ENCODE measurements at places on chromosomes 1 and 21.
A peak's percentile ranks its signal among the peaks of the same experiment; 100 is the strongest.

DNA sequence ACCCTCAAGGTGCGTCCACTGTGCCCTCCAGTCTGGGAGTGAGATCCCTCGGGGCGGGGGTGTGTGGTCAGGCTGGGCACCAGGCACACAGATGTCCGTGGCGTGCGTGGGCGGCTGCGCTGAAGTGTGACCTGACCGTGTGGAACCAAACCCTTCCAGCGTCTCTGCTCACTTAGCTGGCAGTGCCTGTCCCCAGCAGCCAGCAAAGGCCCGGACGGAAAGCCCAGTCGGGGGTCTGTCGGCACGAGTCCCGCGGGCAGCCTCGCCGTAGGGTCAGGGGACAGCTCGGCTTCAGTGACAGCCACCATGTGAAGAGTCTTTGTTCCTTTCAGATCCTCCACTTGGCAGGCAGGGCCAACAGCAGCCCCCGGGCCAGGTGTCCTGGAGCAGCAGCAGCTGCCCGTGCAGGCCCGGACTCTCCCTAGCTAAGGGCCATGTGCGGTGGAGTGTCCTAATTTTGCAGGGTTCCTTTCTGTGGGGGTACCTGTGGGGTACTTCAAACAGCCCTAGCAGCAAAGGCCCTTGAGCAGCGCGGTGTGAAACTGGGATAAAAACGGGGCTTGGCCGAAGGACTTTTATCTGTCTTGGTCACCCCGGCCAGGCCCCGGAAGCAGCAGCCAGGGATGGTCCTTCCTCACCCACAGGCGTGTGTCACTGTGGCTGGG lies 11.6 kb downstream of the TTLL10 start:
- no peak for DNase-seq

DNA sequence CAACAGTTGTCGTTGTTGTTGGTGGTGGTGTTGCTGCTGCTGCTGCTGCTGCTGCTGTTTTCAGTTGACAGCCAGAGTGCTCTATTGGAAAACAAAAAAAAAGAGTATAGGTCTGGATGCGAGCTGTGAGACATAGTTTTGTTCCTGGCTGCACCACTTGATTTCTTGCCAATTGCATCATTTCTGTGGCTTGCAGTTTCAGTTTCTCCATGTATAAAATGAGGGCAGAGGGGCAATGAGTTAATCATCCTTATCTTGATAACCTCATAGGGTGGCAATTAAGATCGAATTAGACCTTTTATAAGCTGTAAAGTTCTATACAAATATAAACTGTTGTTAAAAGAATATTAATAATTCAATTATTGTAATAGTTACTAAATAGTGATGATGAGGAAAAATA lies 156.7 kb downstream of the DMRTA2 start:
- peak; percentile 60 for DNase-seq

- no peak for DNase-seq
These were observed 635 bp upstream of the SYNJ1 start for GRCh38 chr21:32728456-32728839.

GRCh38 chr1:210400043-210400840 lies 71.5 kb downstream of the HHAT start:
- DNase-seq = peak; percentile 80

GRCh38 chr1:40736085-40736531 lies 44.6 kb downstream of the NFYC start:
- DNase-seq = peak; percentile 54

GRCh38 chr1:115364046-115364779 lies 26.2 kb upstream of the NGF start:
- no peak for DNase-seq

GRCh38 chr1:162404550-162405160 lies 7.3 kb downstream of the SH2D1B start:
- no peak for DNase-seq

- DNase-seq = no peak
These were observed 62.1 kb downstream of the STUM start for GRCh38 chr1:226610671-226611070.

DNA sequence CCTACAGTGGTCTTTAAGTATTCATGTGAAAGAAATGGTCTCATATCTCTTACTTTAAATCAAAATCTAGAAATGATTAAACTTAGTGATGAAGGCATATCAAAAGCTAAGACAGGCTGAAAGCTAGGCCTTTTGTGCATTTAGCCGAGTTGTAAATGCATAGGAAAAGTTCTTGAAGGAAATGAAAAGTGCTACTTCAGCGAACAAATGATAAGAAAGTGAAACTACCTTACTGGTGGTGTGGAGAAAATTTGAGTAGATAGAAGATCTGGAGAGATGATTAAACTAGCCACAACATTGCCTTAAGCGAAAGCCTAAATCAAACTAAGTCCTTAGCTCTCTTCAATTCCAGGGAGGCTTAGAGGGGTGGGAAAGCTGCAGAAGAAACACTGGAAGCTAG lies 147.6 kb downstream of the DSCAM start:
- no peak for DNase-seq

GRCh38 chr1:63813829-63814277 lies 40.0 kb downstream of the ROR1 start:
- no peak for DNase-seq

GRCh38 chr1:108557296-108557695 lies 2.6 kb upstream of the EEIG2 start:
- no peak for DNase-seq

DNA sequence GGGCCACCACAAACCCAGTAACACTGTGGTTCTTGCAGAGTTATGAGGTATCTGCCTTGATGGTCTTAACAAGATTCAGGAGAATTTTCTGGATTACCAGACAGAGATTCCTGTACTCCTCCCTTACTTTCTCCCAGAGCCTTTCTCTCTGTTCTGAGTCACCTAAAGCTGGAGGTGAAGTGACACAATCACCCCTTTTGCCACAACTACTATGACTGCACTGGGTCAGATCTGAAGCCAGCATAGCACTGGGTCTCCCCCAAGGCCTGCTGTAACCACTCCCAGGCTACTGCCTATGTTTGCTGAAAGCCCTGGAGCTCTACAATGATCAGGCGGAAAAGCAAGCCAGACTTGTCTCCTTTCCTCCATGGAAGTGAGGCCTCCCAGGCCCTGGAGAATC lies 156.7 kb upstream of the NEGR1 start:
- peak; percentile 4 for DNase-seq

DNA sequence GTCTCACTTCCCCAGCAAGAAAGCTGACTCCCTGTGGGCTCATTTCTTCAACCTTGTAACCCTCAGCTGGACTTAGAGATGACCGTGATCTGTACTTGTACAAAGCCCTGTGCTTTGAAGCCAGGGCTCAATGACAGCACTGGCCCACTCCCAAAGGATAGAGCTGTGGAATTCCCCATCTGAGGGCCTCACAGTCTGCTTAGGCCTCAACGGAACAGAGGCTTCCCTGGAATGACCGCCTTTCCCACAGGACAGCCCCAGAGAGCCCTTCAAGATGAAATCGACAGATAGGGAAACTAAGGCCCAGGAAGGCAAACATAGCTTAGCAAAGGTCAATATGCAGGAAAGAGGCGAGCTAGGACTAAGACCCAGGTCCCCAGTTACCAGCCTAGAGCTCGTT lies 11.5 kb downstream of the SLC9A1 start:
- DNase-seq = no peak

DNA sequence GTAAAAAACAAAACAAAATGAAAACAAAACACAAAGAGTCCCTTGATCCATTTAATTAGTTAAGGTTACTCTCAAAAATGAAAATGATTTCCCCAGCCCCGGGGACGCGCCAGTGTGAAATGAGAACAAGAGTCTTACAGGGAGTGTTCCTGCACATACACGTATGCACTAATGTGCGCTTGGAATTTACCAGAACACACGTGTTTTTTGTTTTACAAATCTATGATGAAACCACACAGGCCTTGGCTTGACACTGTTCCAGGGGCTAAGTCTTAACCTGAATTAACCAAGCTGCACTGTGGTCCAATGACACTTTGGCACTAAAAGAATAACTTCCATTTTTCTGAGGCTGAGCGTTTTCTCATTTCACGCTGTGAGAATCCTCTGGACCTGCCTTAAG lies 63.7 kb downstream of the SLC45A1 start:
- no peak for DNase-seq
